ENCODE measurements at places on chromosomes 2 and 18.
A peak's percentile ranks its signal among the peaks of the same experiment; 100 is the strongest.

DNA sequence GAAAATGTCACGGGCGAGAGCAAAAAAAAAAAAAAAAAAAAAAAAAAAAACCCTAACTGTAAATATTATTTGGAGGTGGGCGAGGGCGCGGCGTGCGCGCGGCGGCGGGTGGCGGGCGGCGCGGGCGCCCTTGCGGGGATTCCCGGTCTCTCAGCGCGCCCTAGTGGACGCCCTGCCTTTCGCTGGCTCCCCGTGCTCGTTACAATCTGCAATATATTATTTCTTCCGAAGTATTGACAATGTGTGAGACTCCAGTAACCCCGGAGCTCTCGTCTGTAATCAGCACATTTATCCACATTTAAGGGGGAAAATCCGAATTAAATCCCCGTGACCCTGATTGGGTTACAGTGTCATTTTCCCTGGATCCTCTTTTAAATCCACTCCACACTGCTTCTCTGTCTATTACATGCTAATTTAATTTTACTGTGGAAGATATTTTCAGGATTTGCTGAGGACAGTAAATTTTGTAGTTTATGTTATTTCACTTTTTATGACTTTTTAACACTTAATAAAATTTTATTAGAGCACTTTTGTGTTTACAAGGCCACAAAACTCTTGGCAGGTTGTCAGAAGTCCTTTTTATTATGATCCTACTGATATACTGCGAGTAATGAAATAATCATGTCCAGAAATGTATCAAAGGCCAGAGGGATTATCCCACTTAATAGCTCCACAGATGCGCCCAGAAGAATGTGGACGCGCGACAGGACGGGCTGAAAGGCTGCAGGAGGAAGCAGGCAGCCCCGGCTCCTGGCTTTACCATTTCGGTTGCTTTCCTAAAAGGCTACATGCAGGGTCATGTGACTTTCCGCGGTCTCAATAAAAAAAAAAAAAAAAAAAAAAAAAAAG is 369.1 kb downstream of the MTX2 start:
- DNase-seq, result peak; percentile 59

GRCh38 chr18:57585421-57585820 is 1.1 kb downstream of the FECH start:
- peak; percentile 15 for DNase-seq

GRCh38 chr2:58870704-58871103 is 629.6 kb upstream of the FANCL start:
- peak; percentile 20 for DNase-seq

GRCh38 chr2:69490486-69490885 is 53.3 kb upstream of the NFU1 start:
- DNase-seq, result no peak

DNA sequence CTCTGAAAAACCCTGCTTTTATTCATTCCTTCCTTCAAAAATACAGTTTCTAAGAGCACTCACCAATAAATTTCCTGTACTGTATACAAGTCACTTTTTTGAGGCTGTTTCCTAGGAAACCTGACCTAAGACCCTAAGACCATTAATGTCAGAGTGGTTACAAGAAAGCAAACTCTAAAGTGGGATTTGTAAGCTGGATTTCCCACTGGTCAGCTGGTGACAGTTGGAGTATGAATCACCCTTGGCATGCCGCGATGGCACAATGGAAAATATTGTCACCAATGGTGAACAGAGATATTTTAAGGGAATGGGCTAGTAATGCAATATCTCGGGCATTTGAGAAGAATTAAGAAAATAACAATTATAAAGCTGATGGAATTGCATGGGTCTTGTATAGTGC is 101.9 kb downstream of the COL3A1 start:
- DNase-seq, result no peak

- DNase-seq, result no peak
Measured at GRCh38 chr2:26712486-26713465, 20.3 kb downstream of the KCNK3 start.

DNA sequence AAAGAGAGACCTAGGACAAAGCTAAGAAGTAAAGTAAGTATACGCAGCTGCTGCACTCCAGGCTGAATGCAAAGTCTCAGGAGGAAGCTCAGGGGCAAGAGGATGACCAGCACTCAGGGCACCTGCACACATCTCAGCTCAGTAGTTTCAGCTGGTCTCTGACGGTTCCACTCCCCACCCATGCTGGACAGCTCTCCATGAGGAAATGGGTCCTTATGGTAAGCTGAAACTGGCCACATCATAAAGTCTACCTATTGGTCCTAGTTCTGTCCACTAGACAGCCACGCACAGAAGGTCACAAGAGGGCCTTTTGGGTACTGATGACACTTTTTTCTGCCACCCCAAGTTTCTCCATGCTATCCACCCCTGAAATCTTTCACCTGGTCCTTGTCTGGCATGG is 215.3 kb downstream of the TTC32 start:
- DNase-seq, result no peak

- no peak for DNase-seq
Measured at GRCh38 chr2:238505119-238505891, 78.6 kb downstream of the ASB1 start.

DNA sequence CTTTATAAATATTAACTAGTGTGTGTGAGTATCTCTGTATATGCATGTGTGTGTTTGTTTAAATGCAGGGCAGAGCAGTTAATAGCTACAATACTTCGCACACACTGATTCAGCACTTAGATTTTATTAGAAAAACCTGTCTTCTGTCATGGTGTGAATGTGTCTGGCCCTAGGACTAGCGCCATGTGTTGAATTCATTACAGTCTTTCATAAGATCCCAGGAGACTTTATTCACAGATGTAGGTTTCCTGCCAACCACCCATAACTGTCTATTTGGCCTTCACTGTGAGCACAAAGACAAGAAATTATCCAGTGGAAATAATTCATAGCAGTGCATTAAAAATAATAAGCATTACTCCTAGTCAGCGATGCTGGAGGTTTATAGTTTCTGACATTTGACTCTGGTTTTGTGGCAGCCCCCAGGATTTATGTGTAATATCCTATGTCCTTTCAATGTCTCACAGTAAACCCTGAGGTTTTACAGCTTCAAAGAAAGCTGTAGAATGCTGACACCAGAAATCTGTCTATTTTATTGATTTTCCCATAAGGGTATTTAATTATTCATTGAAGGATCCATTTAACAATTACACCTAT is 93.9 kb downstream of the ZNF804A start:
- DNase-seq, result no peak

DNA sequence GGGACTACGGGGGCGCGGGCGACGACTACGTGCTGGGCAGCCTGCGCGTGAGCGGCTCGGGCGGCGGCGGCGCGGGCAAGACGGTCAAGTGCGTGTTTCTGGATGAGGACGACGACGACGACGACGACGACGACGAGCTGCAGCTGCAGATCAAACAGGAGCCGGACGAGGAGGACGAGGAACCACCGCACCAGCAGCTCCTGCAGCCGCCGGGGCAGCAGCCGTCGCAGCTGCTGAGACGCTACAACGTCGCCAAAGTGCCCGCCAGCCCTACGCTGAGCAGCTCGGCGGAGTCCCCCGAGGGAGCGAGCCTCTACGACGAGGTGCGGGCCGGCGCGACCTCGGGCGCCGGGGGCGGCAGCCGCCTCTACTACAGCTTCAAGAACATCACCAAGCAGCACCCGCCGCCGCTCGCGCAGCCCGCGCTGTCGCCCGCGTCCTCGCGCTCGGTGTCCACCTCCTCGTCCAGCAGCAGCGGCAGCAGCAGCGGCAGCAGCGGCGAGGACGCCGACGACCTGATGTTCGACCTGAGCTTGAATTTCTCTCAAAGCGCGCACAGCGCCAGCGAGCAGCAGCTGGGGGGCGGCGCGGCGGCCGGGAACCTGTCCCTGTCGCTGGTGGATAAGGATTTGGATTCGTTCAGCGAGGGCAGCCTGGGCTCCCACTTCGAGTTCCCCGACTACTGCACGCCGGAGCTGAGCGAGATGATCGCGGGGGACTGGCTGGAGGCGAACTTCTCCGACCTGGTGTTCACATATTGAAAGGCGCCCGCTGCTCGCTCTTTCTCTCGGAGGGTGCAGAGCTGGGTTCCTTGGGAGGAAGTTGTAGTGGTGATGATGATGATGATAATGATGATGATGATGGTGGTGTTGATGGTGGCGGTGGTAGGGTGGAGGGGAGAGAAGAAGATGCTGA is 1.4 kb downstream of the SOX11 start:
- DNase-seq, result no peak

DNA sequence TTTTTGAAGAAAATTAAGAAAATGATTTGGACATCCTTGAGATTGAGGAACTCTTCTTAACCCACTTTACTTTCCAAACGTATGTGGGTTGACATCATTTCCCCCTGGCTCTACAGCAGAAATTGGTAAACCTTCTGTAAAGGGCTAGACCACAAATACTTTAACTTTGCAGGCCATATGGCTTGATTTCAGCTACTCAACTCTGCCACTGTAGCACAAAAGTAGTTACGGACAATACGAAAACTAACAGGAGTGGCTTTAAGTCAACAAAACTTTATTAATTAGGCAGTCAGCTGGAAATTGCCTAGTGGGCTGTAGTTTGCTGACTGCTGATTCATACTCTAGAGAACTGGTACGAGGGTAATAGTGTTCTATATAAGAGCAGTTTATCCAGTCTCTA is 83.2 kb upstream of the DTNB start:
- DNase-seq, result no peak

DNA sequence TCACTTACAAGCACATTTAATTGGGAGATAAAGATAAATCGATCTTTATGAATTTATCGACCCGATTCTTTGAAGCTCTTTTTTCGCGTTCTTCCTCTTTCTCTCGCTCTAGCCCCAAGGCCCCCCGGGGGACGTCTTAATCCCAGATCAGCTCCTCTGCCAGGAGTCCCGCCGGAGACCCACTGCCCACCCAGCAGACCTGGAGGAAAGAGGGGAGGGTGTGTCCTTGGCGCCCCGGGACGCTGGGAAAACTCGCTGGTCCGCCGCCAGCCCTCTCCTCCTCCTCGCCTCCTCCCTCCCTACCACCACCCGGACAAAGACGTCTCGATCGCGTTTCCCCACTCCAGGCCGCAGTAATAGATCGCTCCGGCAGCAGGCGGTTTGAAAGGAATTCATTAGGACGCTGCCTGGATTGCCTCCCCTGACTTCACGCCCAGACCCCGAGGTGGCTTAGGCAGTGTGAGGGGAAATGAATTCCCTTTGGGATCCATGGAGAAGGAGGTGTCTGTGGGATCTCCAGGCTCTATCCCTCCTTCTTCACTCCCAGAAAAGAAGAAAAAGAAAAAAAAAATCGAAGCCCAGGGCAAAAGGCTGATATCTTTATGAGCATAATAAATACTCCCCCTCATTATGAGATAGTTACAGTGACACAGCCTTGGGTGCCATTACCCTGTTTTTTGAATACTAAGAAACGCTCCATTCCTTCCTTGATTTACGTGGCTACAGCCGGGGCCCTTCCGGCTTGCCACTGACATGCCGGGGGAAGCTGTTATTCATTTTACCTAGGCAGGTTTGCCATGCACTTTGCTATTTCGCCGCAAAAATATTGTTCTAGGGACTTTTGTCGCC is 1.8 kb upstream of the GBX2 start:
- DNase-seq, result no peak

DNA sequence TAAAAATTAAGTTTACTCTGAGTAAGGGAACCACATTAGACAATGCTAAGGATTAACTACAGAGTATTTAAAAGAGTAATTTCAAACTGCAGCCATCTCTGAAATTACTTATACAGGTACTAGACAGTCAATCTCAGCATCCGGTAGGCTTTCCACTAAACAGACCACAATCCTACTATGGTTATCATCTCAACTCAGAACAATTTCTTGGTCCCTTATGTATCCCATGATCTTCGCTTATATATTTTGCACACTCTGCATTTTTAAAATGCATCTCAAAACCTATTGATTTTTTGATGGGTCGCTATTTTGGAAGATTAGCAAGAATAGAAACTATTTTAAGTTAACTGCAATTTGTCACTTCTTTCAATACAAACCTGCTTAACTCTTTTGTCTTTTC is 1.4 kb downstream of the PPP4R1 start:
- peak; percentile 32 for DNase-seq

DNA sequence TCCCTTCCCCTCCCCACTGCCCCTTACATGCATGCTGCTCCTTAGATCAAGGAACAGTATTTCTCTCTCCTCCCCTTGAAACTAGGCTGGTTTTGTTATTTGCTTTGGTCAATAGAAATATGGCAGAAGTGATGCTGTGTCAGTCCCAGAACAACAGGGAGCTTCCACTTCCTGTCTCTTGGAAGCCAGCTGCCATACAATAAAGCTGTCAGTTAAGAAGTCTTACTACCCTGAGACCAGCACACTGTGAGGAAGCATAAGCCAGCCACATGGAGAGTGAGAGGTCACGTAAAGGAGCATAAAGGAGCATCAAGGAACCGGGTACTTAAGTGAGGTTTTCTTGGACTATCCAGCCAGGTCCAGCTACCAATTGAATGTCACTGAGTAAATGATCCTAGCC is 126.6 kb downstream of the NOL4 start:
- no peak for DNase-seq

DNA sequence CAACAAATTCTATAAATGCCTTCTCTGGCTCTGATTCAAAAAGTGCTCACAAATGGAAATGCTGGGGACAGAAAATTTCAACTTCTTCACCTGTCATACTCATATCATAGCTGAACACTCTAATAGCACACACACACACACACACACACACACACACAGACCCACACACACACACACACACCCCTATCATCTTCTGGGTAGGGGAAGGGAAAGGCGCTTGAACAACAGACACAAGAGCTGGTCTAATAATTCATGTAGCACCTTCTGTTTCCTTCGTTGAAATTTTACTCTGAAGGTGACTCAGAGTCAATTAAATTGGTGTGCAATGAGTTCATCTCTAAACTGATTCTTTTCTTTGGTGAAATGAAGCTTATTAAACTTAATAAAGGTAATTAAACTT is 32.9 kb downstream of the CD28 start:
- DNase-seq, result no peak

DNA sequence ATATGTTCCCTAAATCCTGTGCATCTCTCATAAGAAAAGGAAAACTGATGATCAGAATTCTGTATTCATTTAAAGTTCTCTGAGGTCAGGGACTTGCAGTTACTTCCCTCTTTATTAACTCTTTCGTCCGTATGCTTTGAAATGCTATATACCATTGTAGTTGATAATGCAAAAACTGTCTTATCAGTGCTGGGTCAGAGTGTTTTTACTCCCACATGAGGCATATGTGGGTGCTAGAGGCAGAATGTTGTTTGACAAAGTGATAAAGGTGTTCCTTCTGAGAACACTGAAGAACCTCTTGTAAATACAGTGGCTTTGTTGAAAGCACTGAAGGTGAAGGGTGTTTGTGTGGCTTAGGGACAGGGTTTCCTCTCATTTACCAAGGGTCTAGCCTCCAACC is 136.5 kb upstream of the NFATC1 start:
- no peak for DNase-seq

DNA sequence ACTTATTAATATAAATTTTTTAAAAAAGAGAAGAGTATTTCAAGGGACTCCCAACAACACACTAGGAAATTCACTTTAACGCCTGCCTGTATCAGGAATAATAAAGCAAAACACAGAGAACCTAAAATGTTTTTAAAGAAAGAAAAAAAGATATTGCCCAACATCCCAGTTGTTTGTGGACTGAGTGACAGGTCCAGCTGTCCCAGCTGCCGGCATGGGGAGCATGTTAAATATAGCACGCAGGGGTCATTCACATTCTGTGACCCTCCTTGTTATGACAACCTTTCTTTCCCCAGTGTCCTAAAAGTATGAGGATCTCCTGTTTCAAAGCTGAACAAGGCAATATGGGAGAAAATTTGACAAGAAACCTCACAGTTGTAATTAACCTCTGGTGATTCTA is 4.4 kb downstream of the KLHL41 start:
- DNase-seq, result no peak

- DNase-seq, result peak; percentile 35
Measured at GRCh38 chr2:71974846-71975245, 172.8 kb downstream of the CYP26B1 start.

- DNase-seq, result peak; percentile 90
Measured at GRCh38 chr2:12970861-12971260, 254.1 kb downstream of the TRIB2 start.
